ENCODE measurements at places on chromosomes 1 and 21.

GRCh38 chr1:154951901-154952657 lies 3.8 kb downstream of the PBXIP1 start:
- H3K27me3 ChIP-seq: no peaks in the 10 kb centered on the region
- H3K36me3 ChIP-seq: peaks cover 3% of the 10 kb centered on the region
- H3K4me3 ChIP-seq: peak overlapping the region; percentile 73
- peaks cover 72% of the 10 kb centered on the region for H3K4me1 ChIP-seq
- peak overlapping the region; percentile 93 for H3K27ac ChIP-seq

DNA sequence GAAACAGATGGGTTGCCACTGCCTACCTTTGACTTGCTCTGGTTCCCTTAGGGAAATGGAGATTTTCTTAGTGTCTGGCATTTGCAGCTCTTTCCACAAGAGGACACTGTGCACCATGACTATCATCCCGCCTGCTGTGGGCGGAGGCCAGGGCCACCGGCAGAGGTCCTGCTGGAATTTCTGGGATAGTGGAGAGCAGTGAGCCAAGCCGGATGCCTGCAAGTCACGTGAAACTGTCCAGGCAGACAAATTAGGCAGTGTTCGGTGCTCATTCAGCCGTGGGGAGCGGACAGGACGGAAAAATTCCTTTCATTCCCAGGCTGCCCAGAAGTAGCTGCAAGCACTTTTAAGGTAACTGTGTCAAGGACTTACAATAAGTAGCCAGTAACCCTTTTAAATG lies 43.4 kb downstream of the IGSF5 start:
- no peaks in the 10 kb centered on the region for H3K36me3 ChIP-seq
- no peaks in the 10 kb centered on the region for H3K27me3 ChIP-seq
- no peaks in the 10 kb centered on the region for H3K4me1 ChIP-seq
- DNase-seq: no peak
- no peak overlapping the region for H3K4me3 ChIP-seq

DNA sequence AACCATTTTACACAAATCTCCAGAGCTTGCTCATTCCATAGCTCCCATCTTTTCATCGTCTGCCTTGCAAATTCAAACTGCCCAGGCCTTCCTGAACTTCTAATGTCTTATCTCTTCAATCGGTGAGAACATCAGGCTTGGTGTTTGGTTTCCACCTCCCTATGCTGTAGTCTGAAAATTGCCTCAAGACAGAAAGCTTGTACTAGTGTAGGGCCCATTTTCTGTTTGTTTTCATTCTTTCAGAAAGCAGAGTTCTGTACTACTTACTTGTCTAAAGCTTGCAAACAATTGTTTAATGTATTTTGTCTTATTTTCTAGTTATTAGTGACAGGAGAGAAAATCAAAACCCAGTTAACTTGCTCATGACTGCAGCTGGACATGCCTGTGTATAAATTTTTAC lies 16.8 kb downstream of the HOOK1 start:
- H3K27me3 ChIP-seq: no peaks in the 10 kb centered on the region
- H3K4me3 ChIP-seq: no peak overlapping the region
- DNase-seq: no peak

DNA sequence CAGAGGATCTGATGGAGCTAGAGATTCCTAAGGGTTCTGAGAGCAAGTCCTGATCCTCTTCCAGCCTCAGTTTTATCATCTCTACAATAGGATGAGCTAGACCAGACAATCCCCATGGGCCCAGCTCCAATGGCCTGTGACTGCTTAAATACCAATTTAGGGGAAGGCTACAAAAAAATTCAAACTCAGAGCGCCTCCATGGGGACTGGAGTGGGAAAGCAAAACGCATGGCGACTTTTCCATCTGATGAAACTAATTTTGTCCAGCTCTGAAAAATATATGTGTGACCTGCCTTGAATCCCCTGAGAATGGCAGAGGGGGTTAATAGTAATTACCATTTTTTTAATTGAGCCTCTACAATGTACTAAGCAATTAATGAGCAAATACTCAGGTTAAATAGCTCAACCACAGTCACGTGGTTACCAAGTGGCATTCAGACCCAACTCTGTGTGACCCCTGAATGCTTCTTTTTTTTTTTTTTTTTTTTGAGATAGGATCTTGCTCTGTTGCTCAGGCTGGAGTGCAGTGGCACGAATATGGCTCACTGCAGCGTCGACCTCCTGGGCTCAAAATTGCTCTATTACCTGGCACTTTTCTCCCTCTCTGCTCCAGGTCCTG lies 8.4 kb downstream of the EXTL1 start:
- H3K27me3 ChIP-seq: peaks cover 10% of the 10 kb centered on the region
- no peak overlapping the region for H3K4me3 ChIP-seq
- no peaks in the 10 kb centered on the region for H3K36me3 ChIP-seq
- H3K4me1 ChIP-seq: peaks cover 6% of the 10 kb centered on the region
- H3K27ac ChIP-seq: no peak overlapping the region
- no peak for DNase-seq

DNA sequence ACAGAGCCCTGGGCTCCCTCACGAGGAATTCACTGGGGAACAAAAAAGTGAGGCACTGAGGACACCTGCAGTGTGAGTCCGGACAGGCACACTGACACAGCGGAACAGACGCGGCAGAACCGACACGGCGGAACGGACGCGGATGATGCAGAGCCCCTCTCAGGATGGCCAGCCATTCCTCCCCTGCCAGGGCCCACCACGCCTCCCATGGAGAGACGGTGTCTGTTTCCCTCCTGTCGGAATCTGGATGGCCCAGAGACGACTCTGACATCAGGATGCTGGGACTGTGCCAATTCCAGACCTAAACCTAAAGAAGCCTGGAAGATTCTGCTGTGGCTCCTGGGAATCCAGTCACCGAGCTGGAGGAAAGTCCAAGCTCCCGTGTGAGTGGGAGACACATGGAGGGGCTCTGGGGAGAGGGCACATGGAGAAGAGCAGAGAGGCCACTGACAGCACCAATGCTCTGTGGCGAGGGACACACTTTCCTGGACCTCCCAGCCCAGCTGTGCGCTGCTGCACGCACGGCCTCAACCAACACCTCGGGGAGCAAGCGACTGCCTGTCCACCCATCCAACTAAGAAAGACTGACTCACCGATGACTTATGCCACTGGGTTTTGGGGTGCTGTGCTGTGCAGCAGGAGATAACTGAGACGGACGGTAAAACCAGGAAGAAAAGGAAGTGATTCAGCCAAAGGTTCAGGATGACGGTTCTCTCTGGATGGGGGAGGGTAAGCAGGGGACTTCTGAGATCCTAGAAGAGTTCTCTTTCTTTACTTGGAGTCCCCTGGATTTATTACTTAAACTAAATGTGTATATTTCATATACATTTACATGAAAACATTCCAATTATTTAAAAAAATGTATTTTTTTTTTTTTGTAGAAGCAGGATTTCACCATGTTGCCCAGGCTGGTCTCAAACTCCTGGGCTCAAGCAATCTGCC lies 23.3 kb downstream of the ZBTB17 start:
- no peaks in the 10 kb centered on the region for H3K27me3 ChIP-seq
- H3K27ac ChIP-seq: peak overlapping the region; percentile 100
- peaks cover 43% of the 10 kb centered on the region for H3K36me3 ChIP-seq
- peak; percentile 61 for DNase-seq

- H3K27me3 ChIP-seq: peaks cover 24% of the 10 kb centered on the region
- H3K4me3 ChIP-seq: no peak overlapping the region
- no peaks in the 10 kb centered on the region for H3K36me3 ChIP-seq
- H3K27ac ChIP-seq: no peak overlapping the region
- DNase-seq: no peak
Measured at GRCh38 chr1:230875370-230875769, 7.0 kb upstream of the C1orf198 start.

- H3K27me3 ChIP-seq: no peaks in the 10 kb centered on the region
- H3K27ac ChIP-seq: no peak overlapping the region
- H3K4me1 ChIP-seq: no peaks in the 10 kb centered on the region
Measured at GRCh38 chr1:204673209-204673608, 12.3 kb downstream of the LRRN2 start.

DNA sequence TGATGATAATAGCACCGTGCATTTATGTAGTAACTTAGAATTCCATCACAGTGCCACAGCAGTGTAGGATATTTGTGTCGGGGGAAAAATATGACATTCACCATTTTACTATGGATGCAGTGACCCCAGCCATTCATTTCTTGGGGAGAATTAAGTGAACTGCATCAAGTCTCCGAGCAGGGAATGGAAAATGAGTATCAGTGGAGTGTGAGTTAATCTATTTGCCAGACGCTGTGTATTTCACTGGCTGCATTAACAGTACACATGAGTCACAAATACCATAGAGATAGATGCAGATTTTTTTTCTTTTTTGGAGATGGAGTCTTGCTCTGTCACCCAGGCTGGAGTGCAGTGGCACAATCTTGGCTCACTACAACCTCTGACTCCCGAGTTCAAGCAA lies 33.8 kb upstream of the SLC45A1 start:
- no peak overlapping the region for H3K27ac ChIP-seq
- H3K27me3 ChIP-seq: peaks cover 31% of the 10 kb centered on the region
- H3K36me3 ChIP-seq: no peaks in the 10 kb centered on the region
- no peak for DNase-seq
- no peak overlapping the region for H3K4me3 ChIP-seq

GRCh38 chr1:109208394-109208793 lies 5.3 kb upstream of the SARS1 start:
- H3K4me1 ChIP-seq: peaks cover 3% of the 10 kb centered on the region
- H3K4me3 ChIP-seq: no peak overlapping the region
- H3K27me3 ChIP-seq: no peaks in the 10 kb centered on the region
- no peaks in the 10 kb centered on the region for H3K36me3 ChIP-seq
- no peak for DNase-seq

GRCh38 chr1:30929944-30930525 lies 21.5 kb upstream of the SDC3 start:
- peaks cover 10% of the 10 kb centered on the region for H3K36me3 ChIP-seq
- DNase-seq: no peak
- no peaks in the 10 kb centered on the region for H3K27me3 ChIP-seq
- no peaks in the 10 kb centered on the region for H3K4me1 ChIP-seq
- H3K4me3 ChIP-seq: no peak overlapping the region
- peak overlapping the region; percentile 2 for H3K27ac ChIP-seq

GRCh38 chr1:153612111-153612754 lies 704 bp downstream of the S100A16 start:
- H3K27me3 ChIP-seq: no peaks in the 10 kb centered on the region
- no peaks in the 10 kb centered on the region for H3K36me3 ChIP-seq
- DNase-seq: no peak

GRCh38 chr1:168408539-168408865 lies 127.8 kb downstream of the TBX19 start:
- peaks cover 3% of the 10 kb centered on the region for H3K36me3 ChIP-seq
- H3K27ac ChIP-seq: peak overlapping the region; percentile 77
- H3K4me1 ChIP-seq: peaks cover 40% of the 10 kb centered on the region
- DNase-seq: no peak

GRCh38 chr21:41158026-41158425 lies 9.9 kb upstream of the BACE2 start:
- peaks cover 17% of the 10 kb centered on the region for H3K27me3 ChIP-seq
- H3K27ac ChIP-seq: no peak overlapping the region
- no peak for DNase-seq
- H3K4me3 ChIP-seq: no peak overlapping the region
- no peaks in the 10 kb centered on the region for H3K4me1 ChIP-seq

- H3K27ac ChIP-seq: no peak overlapping the region
- H3K4me1 ChIP-seq: no peaks in the 10 kb centered on the region
- no peak for DNase-seq
- peaks cover 3% of the 10 kb centered on the region for H3K27me3 ChIP-seq
- H3K36me3 ChIP-seq: no peaks in the 10 kb centered on the region
- H3K4me3 ChIP-seq: no peak overlapping the region
Measured at GRCh38 chr1:111843177-111843576, 87.5 kb downstream of the DDX20 start.

GRCh38 chr1:97781762-97782337 lies 139.0 kb downstream of the DPYD start:
- no peak overlapping the region for H3K27ac ChIP-seq
- DNase-seq: no peak
- H3K4me1 ChIP-seq: peaks cover 13% of the 10 kb centered on the region
- H3K4me3 ChIP-seq: no peak overlapping the region
- H3K27me3 ChIP-seq: no peaks in the 10 kb centered on the region

Measured in activated naive CD8-positive, alpha-beta T cell treated with anti-CD3 and anti-CD28 coated beads, Interleukin-2, amount 50 U/mL, for 24 hours (primary cell).